ENCODE measurements at places on chromosomes 3 and 15.

DNA sequence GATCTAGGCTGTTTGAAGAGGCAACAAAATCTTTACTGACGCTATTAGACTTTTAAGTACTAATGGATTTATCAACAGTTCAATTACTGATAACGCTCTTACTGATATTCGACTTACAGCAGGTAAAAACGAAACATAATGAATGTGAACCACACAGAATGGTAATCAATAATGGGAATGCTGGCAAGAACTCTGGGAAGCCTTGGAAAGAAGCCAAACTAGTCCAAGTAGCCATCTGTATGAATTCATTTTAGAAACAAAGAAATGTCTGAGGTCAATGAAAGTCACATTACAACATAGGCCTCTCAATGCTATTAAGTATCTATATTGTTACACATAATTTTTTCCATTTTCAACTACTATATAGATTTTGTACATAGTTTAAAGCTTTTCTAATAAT is 130.0 kb downstream of the DMXL2 start:
- DNase-seq = no peak

DNA sequence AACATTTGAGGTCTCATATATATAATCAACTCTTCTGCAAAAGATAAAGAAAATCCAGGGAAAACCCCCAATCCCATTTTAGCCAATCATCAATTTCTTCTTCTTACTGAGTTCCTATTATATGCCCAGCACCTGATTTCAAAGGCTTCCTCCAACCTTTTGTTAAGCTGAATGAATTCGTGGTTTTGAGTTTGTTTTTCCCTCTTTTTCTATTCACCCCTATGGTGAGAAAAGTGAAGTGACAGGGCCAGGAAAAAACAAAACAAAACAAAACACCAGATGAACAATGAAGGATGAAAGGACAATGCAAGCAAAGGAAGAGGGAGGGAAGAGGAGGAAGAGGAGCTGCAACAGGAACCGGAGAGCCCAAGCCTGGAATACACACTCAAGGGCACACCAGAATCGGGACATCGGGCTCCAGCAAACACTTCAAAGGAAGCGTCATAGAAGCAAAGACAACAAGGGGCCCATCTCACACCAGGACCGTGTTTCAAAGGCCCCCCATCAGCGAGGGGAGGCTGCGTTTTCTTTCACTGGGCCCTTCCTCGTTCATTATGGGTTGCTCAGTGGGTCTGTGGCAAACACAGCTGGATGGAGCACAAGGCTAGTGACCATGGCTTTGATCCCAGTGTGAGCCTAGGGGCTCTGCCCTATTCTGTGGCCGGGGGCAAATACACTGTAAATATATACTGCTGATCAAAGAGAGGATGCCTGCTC is 50.2 kb downstream of the VGLL4 start:
- no peak for DNase-seq

GRCh38 chr15:67803299-67803698 is 22.0 kb upstream of the SKOR1 start:
- DNase-seq = no peak

DNA sequence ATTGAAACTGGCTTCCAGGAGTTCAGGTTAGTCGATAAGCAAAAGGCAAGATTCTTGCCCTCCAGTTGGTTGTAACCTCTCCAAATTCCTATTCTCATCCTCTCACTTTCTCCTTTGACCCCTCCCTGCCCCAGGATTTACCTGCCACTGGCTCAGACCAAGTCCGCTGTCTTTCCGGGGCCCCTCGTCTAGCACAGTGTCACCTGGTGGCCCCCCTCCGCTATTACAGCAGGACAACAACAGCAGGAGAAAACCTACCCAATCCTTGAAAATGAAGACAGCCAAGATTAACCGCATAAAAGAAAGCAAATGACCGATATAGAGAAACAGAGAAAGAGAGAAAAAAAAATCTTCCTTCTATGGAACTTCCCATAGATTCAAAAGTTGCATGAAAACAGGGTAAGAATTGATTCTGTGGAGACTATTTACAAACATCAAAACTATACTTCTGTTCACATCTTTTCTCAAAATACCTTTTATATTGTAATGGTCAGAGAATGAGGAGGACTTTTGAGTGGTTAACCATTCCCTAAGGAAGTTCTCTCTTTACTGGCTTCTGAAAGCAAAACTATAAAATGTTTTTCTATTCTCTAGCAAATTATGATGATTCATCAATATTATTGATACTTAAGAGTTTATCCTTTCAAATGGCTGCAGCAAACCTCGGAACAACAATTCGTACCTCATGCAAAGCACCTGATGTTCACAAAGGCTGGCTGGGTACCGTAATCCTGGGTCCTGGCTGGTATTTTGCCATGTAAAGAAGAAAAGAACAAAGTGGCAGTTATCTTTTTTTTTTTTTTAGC is 10.0 kb upstream of the ST8SIA2 start:
- no peak for DNase-seq

GRCh38 chr15:75648156-75649000 is 666 bp downstream of the SNX33 start:
- no peak for DNase-seq

Data from LoVo (cell line).